ENCODE measurements at places on chromosomes 4 and X. TPM values are rescaled to one million over a fixed set of nuclear protein-coding genes. Genes with fewer than 3 reads are reported as not detected.

- H3K4me3 ChIP-seq: no peak overlapping the region
- H3K27ac ChIP-seq: no peak overlapping the region
- no peak for DNase-seq
- no peaks in the 10 kb centered on the region for H3K4me1 ChIP-seq
- peaks cover 5% of the 10 kb centered on the region for H3K27me3 ChIP-seq
Measured at GRCh38 chr4:166318810-166319525, 445.9 kb downstream of the TLL1 start.

DNA sequence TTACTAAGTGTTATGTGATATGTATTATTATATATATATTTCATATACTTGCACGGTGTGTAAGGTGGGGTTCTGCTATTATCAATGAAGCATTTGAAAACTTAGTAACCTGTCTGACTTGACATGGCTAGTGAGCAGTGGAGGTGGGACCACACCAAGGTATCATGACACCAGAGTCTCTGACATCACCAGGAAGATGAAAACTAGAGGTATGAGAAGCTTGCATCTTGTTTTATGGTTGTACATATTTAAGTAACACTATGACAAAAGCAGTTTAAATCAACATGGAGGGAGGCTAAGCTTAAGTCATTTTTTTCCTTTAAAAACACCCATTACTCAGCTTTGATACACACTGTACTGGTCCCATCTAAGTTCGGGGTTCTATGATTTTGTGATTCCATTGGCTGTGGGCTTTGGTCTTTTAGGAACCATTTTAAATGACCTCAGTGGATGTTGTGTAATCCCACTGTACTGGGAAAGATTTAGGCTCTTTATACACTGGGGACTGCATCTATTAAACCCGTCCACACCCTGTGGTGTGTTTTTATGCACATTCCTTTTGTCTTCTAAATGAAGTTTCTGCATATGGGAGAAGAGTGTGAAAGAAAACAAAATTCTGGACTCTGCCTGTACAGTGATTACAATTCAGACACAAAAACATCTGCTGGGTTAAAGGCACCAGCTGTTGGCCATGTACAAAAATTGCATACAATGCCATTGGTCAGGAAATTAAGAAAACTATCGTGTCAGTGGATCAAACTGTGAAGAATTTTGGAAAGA lies 570.6 kb downstream of the SPRY1 start:
- no peak overlapping the region for H3K4me3 ChIP-seq
- no peak overlapping the region for H3K27ac ChIP-seq
- H3K4me1 ChIP-seq: no peaks in the 10 kb centered on the region

GRCh38 chr4:46316215-46316614 lies 73.7 kb downstream of the GABRA2 start:
- no peaks in the 10 kb centered on the region for H3K27me3 ChIP-seq
- H3K36me3 ChIP-seq: no peaks in the 10 kb centered on the region
- no peak overlapping the region for H3K4me3 ChIP-seq
- no peak overlapping the region for H3K27ac ChIP-seq
- no peaks in the 10 kb centered on the region for H3K4me1 ChIP-seq
- no peak for DNase-seq

DNA sequence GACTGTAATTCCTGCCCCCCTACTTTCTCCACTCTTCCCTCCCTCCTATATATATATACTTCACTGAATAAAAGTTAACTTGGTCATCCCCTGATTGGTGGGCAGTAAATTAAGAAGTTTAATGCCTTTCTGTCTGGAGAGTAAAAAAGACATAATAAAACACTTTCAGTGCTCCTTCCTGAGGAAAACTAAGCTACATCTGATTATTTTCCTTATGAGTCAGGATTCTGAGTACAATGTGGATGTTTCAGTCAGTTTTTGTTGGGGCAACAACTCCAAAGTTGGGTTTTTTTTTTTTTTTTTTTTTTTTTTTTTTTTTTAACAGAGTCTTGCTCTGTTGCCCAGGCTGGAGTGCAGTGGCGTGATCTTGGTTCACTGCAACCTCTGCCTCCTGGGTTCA lies 22.0 kb upstream of the SUPT20HL2 start:
- H3K36me3 ChIP-seq: no peaks in the 10 kb centered on the region
- no peak overlapping the region for H3K27ac ChIP-seq
- H3K27me3 ChIP-seq: peaks cover 3% of the 10 kb centered on the region
- DNase-seq: no peak

The ERVMER34-1 gene
- not detected for total RNA-seq

DNA sequence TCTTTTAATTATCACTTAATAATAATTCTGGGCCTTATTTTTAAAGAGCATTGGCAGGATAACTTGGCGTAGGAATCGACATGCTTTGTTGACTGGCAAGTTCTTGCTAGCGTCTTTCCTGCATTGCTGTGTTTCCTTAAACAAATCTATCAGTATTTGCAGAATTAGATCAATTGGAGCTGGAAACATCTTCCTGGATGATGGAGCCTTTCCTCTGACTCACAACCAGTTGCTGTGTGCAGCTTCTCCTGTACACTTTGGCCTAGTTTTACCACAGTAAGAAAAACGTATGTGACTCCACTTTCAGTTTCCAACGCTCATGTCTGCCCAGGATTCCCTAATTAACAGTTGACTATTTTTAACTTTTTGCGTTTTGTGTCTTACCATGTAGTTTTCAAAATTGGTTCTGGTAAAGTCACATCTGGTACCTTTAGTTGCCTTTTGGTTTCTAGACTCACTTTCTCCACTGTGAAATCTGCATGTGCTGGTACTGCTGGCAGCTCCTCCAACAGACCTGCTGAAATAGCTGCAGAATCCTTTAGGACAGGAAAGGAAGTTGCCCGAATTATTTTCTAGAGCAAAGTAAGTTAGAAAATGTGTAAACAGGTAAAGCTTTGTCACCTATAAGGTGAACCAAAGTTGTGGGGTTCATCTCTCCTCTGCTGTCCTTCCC lies 553.2 kb upstream of the FAT1 start:
- no peaks in the 10 kb centered on the region for H3K4me1 ChIP-seq
- no peak for DNase-seq
- H3K27me3 ChIP-seq: no peaks in the 10 kb centered on the region
- H3K4me3 ChIP-seq: no peak overlapping the region
- no peak overlapping the region for H3K27ac ChIP-seq
- no peaks in the 10 kb centered on the region for H3K36me3 ChIP-seq

DNA sequence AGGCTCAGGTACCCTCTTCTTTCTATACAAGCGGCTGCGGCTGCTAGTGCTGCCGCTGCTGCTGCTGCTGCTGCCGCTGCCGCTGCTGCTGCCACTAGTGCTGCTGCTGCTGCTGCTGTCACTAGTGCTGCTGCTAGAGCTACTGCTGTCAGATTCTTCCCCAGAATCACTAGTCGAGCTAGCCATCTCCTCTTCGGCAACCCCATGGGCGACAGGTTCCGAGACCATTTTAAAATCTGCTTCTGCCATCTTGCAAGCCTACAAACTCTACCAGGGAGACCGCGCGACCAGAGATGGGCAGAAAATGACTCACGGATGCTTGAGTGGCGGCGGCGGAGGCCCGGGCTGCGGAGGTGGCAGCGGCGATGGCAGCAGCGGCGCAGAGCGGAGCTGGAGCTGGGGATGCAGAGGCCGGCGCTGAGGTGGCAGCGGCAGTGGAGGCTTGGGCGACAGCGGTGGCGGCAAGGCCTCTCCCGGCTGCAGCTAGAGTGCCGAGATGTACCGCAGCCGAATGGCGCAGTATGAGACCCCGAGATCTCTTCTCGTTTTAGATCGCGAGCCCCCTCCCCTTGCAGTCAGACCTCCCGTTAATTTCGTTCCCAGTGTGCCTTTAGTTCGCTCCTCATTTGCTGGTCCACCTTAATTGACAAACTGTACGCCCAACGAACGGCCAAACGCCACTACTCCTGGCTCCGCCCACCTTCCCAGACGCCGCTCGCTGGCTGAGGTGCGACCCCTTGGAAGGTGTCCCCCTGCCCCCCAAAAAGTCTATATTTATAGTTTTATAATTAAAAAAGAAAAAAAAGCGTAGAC lies at the start of gene NAP1L3:
Gene NAP1L3, minus strand, starts transcription at position 523 of the 813 bp plus-strand sequence. Its CDS starts 274 bp downstream, at position 249.
- peaks cover 11% of the 10 kb centered on the region for H3K27me3 ChIP-seq
- peak within 1 kb of the TSS; percentile 45 for H3K4me3 ChIP-seq
- no peaks in the 10 kb centered on the region for H3K36me3 ChIP-seq
- peak; percentile 63 for DNase-seq

GRCh38 chr4:140833280-140833679 lies 77.1 kb upstream of the TBC1D9 start:
- DNase-seq: no peak
- H3K27me3 ChIP-seq: no peaks in the 10 kb centered on the region
- no peak overlapping the region for H3K4me3 ChIP-seq
- H3K36me3 ChIP-seq: no peaks in the 10 kb centered on the region

GRCh38 chrX:113868177-113868576 lies 715.7 kb upstream of the HTR2C start:
- no peaks in the 10 kb centered on the region for H3K36me3 ChIP-seq
- no peak overlapping the region for H3K27ac ChIP-seq
- no peak overlapping the region for H3K4me3 ChIP-seq

GRCh38 chrX:40094041-40094899 lies 3.5 kb downstream of the BCOR start:
- H3K36me3 ChIP-seq: no peaks in the 10 kb centered on the region
- H3K27me3 ChIP-seq: peaks cover 4% of the 10 kb centered on the region
- peak overlapping the region; percentile 82 for H3K4me3 ChIP-seq

The MAGEC3 gene
- not detected for total RNA-seq

- H3K27me3 ChIP-seq: no peaks in the 10 kb centered on the region
- no peak for DNase-seq
- no peak overlapping the region for H3K4me3 ChIP-seq
- no peaks in the 10 kb centered on the region for H3K36me3 ChIP-seq
- H3K4me1 ChIP-seq: no peaks in the 10 kb centered on the region
- H3K27ac ChIP-seq: no peak overlapping the region
Measured at GRCh38 chr4:5971078-5971450, 47.2 kb downstream of the C4orf50 start.

DNA sequence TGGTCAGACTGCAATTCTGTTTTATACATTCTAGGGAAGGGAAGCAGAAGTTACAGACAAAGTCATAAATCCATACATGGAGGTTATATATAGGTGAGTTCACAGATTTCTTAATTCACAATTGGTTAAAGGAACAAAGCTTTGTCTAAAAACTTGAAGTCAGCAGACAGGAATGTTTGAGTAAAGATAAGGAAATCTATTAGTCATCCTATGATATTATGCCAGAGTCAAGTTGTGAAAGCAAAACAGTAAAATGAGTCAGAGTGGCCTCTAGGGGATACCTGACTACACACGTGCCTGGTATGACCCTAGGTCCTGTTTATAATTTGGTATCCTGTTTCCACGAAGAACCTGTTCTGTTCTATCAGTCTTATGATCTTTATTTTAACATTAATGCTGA lies 31.5 kb downstream of the ACTRT1 start:
- no peaks in the 10 kb centered on the region for H3K4me1 ChIP-seq
- no peak for DNase-seq
- no peaks in the 10 kb centered on the region for H3K27me3 ChIP-seq
- no peaks in the 10 kb centered on the region for H3K36me3 ChIP-seq
- no peak overlapping the region for H3K4me3 ChIP-seq
- H3K27ac ChIP-seq: no peak overlapping the region

The ARHGAP36 gene
- not detected for total RNA-seq

GRCh38 chrX:19389227-19389845 lies 45.6 kb downstream of the PDHA1 start:
- H3K27ac ChIP-seq: no peak overlapping the region
- H3K27me3 ChIP-seq: no peaks in the 10 kb centered on the region
- DNase-seq: no peak
- H3K4me3 ChIP-seq: no peak overlapping the region
- H3K36me3 ChIP-seq: no peaks in the 10 kb centered on the region
- no peaks in the 10 kb centered on the region for H3K4me1 ChIP-seq

GRCh38 chrX:136674270-136674985 lies 26.5 kb downstream of the CD40LG start:
- H3K4me1 ChIP-seq: no peaks in the 10 kb centered on the region
- H3K4me3 ChIP-seq: no peak overlapping the region
- DNase-seq: no peak
- H3K27ac ChIP-seq: no peak overlapping the region

GRCh38 chr4:152771741-152772533 lies 7.6 kb downstream of the TIGD4 start:
- H3K27ac ChIP-seq: no peak overlapping the region
- no peaks in the 10 kb centered on the region for H3K27me3 ChIP-seq
- no peak overlapping the region for H3K4me3 ChIP-seq
- no peaks in the 10 kb centered on the region for H3K4me1 ChIP-seq

The AMOT gene
- 25.5 TPM for total RNA-seq

DNA sequence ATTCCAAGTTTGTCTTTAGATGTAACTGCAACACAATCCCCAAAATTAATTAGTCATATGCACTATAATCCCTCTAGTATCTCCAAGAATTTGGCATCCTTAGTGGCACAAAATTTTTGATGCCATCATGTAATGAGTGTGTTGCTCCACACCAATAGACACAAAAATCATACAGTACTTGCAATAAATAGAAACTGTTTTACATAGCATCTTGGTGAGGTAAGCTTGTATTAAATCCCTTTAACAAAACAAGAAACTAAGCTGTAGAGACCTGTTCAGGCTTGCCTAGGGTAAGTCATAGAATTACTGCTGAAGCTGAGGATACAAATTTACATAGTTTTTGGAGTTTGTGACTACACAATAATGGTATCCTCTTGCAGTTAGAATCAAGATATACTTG lies 64.5 kb upstream of the PRSS12 start:
- H3K4me1 ChIP-seq: no peaks in the 10 kb centered on the region
- no peak overlapping the region for H3K27ac ChIP-seq
- DNase-seq: no peak
- H3K36me3 ChIP-seq: no peaks in the 10 kb centered on the region
- no peaks in the 10 kb centered on the region for H3K27me3 ChIP-seq
- H3K4me3 ChIP-seq: no peak overlapping the region

GRCh38 chr4:54118850-54119589 lies 19.1 kb downstream of the GSX2 start:
- no peaks in the 10 kb centered on the region for H3K4me1 ChIP-seq
- no peaks in the 10 kb centered on the region for H3K36me3 ChIP-seq
- H3K4me3 ChIP-seq: no peak overlapping the region
- no peak overlapping the region for H3K27ac ChIP-seq

The SLC26A1 gene
- total RNA-seq: not detected

DNA sequence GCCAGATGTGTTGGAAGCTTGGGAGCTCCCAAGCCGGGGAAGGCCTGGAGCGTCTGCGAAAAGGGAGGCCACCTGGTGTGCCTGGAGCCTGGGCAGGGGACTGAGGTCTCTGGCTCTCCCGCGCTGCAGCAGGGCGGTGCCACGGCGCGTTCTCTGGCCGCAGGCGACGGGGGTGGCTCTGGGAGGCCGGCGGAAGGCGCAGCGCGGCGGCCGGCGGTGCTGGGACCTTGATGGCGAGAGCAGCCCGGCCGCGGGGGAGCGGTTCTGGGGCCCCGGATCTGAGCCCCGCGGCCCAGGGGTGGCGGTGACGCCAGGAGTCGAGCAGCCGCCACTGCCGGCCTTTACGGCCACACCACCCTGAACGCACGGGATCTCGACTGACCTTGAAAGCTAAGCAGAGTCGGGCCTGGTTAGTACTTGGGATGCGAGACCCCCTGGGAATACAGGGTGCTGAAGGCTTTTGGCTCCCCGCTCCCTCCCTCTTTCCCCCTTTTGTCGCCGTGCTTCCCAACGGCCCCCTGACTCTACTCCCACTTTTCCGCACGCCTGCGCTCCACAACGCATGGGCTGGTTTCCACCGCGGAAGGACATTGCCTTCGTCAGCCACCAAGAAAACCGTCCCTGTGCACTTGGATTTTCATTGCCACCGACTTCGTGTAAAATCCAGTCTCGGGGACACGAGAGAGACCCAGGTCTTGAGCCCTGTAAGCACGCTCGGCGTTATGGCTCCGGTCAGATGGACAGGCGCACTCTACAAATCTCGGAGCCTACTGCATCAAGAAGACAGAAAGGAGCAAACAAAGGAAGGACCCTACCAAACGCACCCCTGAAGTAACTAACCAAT lies 9.5 kb downstream of the FRG2 start:
- no peak overlapping the region for H3K4me3 ChIP-seq
- no peaks in the 10 kb centered on the region for H3K27me3 ChIP-seq
- DNase-seq: no peak
- H3K27ac ChIP-seq: no peak overlapping the region
- no peaks in the 10 kb centered on the region for H3K36me3 ChIP-seq

The GIMD1 gene
- total RNA-seq: not detected

The POU3F4 gene
- total RNA-seq: not detected
